ENCODE measurements at places on chromosomes 5 and 9.

DNA sequence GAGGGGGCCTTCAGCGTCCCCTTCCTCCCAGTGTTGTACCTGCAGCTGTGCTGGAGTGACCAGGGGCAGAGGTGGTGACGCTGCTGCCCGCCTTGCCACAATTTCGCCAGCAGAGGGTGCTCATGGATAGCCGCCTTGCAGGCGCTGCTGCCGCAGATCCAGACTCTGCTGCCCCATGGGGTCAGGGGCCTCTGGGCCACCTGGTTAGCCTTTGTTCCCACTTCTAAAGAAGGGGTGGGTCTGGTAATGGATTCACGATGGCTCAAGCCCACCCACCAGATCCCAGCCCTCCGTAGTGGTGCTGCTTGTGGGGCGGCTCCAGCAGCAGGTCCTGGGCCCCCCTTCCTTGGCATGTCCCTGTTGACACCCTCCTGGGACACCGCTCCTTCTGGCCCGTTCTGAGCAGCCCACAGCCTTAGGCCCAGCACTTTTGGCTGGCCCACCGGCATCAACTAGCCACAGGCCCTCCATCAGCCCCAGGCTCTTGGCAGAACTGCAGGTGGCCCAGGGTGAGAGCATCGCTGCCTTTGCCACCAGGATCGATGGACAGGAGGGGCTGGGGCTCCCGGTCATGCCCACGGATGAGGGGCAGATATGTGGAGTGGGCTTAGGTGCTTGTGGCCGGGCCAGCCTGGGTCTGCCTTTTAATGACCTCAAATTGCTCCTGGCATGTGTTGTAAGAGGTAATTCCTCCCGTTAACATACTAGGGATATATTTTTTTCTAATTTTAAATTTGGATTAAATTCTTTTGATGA, 57.2 kb downstream of the COL5A1 start:
- peak; percentile 61 for DNase-seq

GRCh38 chr5:77156379-77156778, 54.1 kb upstream of the PDE8B start:
- DNase-seq, result no peak

- no peak for DNase-seq
These were observed 47.0 kb downstream of the OLFM1 start for GRCh38 chr9:135134268-135135022.

GRCh38 chr9:131237931-131238401, 38.3 kb downstream of the FAM78A start:
- peak; percentile 78 for DNase-seq

DNA sequence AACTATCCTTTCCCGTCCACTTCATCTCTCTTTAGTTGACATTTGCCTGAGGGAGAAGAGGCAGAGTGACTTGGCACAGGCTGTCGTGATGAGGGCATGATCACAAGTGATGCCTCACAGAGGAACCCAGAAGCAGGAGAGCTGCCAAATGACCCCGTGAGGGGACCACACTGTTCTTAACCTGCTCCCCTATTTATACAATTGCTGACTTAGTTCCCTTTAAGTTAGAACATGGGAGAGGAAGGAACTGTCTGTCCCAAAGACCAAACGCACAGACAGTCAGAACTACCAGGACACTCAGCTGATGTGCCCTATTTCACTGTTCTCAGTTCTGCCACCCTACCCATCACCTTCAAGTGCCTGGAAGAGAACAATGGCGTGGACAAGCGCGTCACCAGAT, 73.7 kb downstream of the SLC1A3 start:
- DNase-seq, result peak; percentile 48

GRCh38 chr5:57417320-57417719, 65.3 kb downstream of the ACTBL2 start:
- no peak for DNase-seq

DNA sequence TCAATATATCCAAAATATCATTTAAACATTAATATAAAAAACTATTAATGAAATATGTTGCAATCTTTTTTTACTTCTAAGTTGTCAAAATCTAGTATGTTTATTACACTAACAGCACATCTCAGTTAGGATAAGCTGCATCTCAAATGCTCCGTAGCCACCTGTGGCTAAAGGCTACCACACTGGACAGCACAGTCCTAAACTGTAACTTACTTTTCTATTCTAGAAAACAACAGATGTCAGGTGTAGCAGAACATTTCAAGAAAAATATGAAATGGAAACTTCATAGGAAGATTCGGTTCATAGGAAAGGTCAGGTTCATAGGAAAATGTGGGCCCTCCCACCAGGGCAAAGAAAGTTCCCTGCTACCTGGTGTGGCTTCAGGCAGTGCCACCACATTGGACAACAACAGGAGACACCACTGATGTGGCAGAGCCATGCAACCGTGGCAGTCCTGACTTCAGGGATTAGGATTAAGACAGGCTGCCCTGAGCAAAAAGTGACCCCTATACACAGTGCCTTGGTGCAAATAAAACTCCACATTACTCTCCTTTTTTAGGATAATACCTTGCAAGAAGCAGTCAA, 197.8 kb upstream of the NR4A3 start:
- no peak for DNase-seq

- no peak for DNase-seq
These were observed 48.4 kb downstream of the NDFIP1 start for GRCh38 chr5:142156839-142157463.

- peak; percentile 67 for DNase-seq
These were observed 31.4 kb downstream of the ANXA6 start for GRCh38 chr5:151126199-151126645.

DNA sequence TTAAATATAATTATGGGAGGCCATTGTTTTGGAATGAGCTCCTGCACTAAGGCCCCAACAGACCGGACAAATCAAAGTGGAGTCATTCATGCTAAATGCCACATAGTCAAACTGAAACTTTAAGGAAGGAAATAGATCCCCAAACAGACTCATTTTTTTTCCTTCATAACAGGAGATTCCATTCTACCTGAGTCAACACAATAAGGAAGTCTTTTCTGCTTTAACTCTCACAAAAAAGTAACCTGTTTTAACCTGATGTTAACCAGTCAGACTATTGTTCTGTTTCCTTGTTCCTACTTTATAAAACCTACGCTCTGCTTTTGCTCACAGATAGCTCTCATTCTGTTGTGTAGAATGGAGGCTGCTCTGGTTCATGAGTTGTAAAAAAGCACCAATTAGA, 234.9 kb downstream of the YTHDC2 start:
- no peak for DNase-seq

DNA sequence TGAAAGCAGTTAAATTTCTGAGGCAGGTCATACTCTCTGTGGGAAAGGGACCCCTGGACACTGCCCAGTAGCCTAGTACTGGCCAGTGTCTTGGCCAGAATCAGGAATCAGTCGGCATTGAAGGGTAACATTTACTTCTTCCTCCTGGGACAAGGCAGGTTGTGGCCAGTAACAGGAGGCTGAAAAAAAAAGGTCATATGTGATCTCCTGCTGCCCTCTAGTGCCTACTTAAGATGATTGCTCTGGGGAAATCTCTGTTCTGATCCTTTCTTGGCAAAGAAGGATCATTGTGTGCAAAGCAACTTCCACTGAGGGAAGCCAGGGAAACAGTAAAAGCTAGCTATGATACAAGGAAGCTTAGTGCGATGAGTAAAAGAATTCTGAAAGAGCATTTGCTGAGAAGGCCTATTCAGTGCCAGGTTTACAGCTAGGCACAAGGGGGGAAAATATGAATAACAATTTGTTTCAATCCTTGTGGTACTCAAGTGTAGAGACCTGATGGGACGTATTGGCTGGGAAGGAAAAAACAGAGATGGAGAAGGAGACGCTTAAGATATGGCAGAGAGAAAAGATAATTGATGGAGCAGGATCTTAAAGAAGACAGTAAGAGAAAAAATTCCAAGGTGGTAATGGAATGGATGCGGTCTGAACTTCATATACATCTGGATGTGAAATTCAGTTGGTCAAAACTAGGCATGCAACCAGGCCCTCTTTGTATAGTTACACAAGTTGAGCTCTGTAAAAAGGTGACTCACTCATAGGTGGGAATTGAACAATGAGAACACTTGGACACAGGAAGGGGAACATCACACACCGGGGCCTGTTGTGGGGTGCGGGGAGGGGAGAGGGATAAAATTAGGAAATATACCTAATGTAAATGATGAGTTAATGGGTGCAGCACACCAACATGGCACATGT, 25.8 kb upstream of the TRIM32 start:
- no peak for DNase-seq

DNA sequence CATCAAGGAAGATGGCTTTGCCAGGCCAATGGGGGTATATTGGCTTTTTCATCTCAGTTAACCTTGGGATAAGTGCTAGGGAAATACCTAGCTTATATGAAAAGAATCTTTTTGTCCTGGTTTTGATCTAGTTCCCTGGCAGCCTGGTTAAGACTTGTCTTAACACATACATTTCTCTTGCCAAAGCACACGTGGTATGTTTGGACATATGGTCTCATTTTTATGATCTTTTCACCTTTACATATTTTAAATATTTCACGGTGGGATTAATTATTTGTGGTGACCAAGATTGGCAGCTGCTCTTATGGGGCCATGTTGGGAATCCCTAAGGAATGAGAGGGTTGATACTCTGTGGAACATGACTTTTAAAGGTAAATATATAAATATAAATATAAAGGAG, 312.5 kb downstream of the NPR3 start:
- DNase-seq, result no peak

- DNase-seq, result peak; percentile 45
These were observed 87.7 kb downstream of the ENTREP1 start for GRCh38 chr9:69412741-69413150.

- no peak for DNase-seq
These were observed 199.4 kb upstream of the PANK3 start for GRCh38 chr5:168778536-168778935.

- DNase-seq, result no peak
These were observed 4.1 kb downstream of the AIF1L start for GRCh38 chr9:131100445-131100844.

DNA sequence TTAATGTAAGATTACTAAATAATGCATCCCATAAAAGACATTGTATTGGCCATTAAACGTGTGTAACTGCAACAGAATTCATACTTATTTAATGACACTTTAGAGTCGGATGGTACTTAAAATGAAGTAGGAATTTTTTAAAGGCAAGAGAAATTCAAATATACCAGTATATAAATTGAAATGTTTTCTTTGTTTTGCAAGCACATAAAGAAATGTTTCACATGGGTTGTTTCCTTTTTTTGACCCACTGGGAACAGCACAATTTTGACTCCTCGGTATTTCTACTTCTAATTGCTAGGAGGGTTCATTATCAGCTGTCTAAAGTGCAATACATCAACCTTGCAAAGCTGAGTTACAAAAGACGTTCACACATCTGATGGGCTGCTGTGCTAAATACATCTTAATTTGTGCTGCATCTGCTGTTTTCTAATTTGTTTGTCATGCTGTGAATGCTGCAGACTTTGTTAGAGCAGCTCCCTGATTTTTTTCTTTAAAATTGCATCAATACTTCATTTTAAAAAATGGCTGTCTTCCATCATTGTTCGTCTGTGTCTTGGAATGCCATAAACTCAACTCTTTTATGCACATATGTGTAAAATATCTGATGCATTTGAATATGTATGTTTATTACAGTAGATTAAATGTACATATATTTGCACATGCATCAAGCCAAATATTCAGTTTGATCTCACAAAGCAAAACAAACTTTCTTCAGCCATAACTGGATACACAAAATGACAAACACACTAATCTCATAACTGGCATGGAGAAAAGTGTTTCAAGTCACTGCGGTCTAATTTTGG, 454.0 kb upstream of the GRAMD2B start:
- DNase-seq, result no peak

DNA sequence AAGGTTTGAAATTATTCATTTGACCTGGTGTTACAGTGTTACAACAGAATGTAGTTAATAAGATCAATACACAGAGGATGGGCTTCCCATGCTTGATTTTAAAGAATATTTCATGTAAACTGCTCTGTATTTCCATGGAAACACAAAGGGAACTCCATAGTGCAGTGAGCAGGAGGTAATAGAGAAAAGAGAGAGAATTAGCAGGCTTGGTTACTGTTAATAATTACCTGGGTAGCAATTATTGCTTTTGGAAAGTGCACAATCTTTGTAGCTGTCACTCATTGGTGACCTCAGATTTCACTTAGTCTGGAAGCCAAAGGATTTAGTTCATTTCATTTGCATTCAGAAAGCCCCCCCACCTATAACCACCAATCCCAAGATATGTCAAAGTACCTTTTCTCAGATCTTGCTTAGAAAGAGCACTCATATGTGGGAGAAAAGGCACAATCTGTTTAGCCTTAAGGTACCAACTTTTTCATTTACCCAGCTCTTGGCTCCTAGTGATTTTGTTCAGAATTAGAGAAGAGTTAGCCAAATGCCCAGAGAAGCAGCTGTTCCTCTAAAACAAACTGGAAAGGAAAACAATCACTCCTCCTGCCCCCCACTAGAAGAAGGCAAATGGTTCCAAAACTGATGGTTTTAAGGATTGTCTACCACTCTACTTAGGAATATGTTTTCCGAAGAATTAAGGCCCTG, 234.5 kb upstream of the SLC24A2 start:
- no peak for DNase-seq

DNA sequence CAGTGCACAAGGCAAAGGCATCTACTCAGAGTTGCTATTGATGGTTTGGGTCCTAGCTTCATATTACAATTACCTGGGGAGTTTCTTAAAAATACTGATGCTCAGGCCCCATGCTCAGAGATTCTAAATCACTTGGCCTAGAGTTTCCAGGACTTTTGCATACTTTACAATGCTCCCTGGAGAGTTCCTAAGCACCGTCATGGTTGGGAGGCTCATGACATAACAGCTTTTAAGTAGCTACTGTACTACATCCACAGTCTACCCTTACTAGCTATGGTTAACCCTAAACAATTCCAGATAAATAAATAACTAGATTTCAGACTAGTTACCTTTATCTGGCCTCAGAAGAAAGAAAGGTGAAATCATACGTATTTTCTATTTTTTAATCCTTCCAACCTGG, 414.4 kb downstream of the PDE4D start:
- no peak for DNase-seq

- DNase-seq, result peak; percentile 9
These were observed 112.9 kb downstream of the ST8SIA4 start for GRCh38 chr5:100790170-100790665.

- no peak for DNase-seq
These were observed 155.7 kb upstream of the GPR151 start for GRCh38 chr5:146671561-146672295.

- DNase-seq, result no peak
These were observed 346.9 kb downstream of the ZNF608 start for GRCh38 chr5:124399426-124399961.

DNA sequence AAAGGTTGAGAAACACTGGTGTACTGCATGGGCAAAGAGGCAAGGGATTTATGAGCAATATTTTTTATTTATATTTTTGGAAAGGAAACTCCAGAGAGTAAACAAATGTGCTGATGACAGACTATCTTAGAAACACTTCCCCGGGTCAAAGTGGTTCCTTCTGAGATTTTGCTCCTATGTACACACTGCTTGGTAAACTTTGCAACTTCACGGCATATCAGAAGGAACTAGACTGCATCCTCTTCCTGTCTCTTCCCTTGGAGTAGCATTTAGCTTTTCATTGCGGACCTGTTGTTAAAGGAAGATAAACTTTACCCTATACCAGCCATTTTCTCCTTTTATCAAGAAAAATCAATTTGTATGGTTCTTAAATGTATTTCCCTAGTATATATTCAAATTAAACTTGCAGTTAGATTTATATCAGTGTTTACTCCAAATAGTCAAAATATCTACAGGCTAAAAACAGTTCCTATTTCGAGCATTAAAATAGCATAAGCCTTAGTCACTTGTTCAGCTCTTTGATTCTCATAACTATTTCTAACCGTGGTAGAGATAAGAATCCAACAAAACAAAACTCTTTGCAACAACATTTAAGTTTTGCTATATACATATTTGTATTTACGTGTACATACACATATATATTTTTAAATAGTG, 48.0 kb upstream of the LRRC19 start:
- DNase-seq, result no peak
